H54 (cell line): ENCODE measurements at places on chromosomes 4 and X.

DNA sequence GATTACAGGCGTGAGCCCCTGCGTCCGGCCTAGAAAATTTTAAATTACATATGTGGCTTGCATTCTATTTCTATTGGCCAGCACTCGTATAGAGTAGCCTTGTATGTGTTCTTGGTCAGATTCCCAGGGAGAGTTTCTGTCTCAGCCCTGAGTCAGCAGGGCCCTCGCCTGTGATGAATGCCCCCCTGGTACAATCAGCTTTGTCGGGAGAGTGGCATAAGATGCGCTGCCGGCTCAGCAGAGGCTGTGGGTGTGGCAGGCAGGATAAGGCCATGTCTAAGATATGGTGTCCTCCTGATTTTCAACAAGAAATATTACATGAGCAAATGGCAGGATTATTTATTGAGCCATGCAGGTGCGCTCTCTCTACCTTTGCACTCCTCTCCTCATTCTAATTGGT, 1.6 kb upstream of the REELD1 start:
- DNase-seq: peak; percentile 35

- DNase-seq: no peak
Observed at GRCh38 chr4:29734343-29735213, 985.6 kb upstream of the PCDH7 start.

DNA sequence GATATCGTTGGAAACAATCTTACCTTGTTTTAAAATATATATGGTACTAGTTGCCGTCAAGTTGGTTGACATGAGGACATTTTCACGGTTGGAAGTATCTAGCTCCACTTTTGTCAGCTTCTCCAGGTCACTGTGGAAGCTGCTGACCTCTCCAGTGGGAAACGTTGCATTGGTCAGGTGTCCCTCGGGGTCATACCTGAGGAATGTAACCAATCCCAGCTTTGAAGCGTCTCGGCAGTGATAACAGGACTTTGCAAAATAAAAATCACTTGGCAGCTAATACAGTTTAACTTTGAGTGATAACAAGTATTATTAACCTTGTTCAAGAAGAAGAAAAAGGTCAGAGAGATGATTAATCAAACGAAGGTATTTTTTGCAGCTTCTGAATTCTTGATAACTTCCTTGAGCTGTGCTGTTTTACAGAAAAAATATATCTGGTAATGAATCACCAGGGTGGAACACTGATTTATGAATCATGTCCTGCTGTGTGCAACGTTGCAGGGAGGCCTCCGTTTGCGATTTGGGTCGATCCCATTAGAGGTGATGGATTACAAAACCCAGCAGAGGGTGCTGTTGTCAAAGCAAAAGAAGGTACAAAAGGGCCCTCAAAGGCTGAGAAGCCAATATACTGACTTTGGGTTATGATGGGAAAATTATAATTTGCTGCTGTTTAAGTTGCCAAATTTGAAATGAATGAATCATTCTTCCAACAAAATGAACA, 60.1 kb downstream of the SH2D1A start:
- DNase-seq: peak; percentile 39

DNA sequence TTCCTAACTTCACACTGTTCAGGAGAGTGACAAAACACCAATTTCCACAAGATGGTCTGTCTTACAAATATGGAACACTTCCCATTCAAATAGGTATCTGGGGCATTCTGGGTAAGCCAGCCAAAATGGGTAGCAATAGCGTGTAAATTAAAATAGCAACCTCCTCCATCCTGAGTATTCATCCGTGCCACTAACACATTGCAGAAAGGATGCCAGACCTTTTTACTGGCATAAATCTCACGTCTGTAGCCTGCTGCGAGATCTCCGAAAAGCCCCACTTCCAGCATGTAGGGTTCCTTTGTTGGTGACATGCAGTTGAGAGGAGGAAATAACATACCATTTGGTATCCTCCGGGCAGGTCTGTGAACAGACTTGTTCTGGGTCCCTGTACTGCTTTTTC, 52.7 kb upstream of the RAI2 start:
- no peak for DNase-seq

- no peak for DNase-seq
Observed at GRCh38 chrX:2691543-2692220, 587 bp downstream of the CD99 start.

DNA sequence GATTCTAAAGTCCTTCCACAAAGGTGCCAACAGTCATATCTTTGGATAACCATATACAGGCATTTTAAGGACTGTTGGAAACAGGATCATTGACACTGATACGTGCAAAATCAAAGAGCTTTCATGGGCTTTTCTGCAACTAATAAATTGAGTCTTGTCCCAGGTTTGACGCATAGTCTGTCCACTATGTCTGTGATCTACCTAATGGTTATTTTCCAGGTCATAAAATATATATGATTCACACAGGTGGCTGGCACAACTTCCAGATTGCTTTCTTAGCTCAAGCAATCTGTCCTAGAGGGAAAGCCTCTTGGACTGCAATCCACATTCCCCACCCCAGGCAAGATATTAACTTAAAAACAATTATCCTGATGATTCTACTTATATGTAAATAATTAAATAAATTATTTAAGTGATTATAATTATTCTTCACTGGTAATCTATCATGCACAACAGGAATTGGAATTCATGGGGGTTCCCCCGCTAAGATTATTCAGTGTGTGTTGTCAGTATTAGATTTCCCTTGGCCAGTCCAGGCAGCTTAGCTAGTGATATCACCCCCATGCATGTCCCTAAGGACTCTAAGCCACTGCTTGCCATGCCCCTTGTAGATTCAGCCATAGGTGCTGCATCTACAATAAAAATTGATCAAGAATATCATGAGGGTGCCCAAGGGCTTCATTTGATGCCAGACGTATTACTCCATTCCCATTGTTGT, 97.8 kb downstream of the TLL1 start:
- no peak for DNase-seq

DNA sequence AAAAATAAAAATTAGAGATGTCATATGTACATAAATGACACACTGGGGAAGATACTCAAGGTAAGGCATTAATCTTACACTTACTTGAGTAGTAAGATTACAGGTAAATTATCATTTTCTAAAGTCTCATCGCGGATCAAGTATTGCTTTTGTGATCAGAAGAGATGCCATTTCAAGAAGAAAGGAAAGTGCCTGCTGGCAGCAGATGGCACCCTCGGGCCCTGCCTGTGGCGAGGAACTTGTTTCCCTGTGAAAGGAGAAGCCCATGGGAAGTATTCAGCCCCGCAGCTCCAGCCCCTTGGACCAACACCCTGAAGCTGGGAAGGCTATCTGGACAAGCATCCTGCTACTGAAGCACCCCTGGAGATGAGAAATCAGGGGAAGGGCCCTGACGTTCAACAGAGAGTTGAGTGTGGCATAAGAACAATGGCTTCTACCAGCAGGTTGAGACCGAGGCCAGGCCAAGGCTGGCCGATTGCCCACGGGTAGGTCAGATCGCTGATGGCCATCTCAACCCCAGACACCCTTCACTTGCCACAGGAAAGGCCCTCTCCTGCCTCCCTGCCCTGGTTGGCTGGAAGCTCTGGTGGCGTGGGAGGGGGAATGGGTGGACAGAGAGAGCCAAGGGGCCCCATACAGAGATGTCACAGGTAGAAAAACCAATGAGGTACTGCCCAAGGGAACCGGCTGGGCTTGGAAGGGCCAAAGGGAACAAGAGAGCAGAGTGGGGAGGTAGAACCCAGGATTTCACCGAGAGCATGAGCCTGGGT, 18.8 kb upstream of the MXD4 start:
- DNase-seq: no peak

DNA sequence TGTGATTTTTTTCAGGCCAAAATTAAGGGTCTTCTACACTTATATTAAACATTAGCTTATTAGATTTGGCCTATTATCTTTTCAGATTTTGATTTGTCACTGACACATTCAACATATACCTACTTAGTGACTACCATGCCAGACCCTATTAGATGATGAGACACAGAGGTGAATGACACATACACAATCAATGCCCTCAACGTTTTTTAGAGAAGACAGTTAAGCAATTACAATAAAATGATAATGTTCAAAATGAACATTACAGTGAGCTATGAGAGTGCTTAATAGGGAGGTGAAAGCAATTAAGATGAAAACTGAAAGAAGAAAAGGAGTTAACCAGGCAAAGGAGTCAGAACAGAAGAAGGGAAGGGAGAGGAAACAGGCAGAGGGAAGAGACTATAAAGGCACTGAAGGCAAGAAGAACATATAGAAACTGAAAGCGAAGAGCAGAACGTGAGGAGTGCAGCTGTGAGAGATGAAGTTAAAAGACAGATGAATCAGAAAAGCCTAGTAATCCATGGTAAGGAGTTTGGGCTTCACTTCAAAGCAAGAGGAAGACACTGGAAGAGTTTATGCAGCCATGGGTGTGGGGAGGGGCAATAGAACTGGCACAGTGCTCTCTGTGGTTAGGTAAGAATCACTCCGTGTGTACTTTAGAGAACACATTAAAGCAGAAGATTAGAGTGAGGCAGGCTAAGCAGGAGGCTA, 119.0 kb downstream of the REELD1 start:
- no peak for DNase-seq

- no peak for DNase-seq
Observed at GRCh38 chr4:37967736-37968135, 7.5 kb downstream of the PTTG2 start.

DNA sequence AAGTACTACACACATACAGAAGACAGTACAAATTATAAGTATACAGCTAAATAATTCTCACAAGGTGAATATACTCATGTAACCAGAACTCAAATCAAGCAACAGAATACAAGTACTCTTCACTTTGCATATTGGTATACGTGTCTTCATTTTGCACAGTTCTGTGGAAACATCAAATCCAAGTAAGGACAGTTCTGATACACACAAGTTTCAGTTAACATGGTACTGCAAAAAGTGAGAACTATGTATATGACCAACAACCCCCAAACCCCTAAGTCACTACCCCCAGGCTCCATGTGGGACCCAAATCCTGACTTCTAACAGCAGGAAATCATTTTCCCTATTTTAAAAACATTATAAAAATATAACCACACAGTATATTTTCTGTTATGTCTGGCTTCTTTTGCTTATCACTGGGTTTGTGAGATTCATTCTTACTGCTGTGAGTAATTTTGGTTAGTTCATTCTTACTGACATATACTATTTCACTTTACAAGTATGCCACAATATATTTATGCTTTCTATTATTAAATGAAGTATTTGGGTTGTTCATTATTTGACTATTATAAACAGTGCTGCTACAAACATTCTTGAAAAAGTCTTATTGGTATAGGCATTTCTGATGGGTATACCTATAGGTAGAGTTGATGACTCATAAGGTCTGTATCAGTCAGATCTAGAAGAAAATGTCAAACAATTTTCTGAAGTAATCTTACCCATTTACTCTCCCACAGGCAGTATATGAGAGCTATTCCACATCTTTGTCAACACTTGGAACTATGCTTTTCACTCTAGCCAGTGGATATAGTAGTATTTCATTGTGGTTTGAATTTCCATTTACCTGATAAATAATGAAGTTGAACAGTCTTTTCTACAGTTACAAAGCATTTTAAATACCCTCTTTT, 47.0 kb downstream of the SCLT1 start:
- DNase-seq: no peak

DNA sequence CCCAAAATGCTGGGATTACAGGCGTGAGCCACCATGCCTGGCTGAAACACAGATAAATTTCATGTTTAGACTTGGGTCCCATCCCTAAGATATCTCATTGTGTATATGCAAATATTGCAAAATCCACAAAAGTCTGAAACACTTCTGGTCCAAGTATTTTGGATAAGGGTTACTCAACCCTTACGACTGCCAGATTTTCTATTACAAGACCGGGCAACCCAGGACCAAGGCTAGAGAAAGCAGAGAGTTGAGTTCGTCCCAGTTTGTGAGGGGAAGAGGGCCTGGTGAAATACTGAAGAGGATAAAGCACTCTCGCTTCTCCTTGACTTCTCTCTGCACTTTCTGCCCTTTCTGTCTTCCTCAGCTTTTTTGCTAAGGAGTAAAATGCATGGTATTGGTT, 34.5 kb downstream of the ZFX start:
- DNase-seq: no peak

GRCh38 chr4:25401066-25401465, 24.0 kb downstream of the ANAPC4 start:
- DNase-seq: peak; percentile 13

DNA sequence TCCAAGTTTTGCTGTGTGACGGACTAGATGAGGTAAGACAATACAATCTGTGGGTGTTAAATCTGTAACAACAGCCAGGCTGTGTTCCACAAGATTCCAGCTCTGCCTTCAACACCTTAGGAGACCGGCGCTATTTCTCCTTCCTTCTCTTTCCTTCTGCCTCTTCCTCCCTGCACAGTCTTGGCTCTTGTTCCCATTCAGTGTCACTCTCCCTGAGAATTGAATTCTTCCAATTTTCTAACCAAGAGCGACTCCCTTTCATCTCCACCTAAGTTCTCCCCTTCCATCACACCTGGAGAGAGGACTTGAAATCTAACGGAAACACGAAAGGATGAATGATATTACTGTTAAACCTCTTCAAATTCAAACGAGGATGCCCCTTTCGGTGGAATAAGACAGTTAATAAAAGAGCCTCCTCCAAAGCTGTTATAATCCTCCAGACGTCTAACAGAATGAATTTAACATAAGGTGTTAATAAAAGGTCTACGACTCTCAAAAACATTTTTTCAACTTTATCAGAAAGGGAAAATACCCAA, 2.7 kb downstream of the EPHA5 start:
- DNase-seq: no peak

GRCh38 chr4:5925419-5926200, 32.7 kb upstream of the CRMP1 start:
- no peak for DNase-seq

DNA sequence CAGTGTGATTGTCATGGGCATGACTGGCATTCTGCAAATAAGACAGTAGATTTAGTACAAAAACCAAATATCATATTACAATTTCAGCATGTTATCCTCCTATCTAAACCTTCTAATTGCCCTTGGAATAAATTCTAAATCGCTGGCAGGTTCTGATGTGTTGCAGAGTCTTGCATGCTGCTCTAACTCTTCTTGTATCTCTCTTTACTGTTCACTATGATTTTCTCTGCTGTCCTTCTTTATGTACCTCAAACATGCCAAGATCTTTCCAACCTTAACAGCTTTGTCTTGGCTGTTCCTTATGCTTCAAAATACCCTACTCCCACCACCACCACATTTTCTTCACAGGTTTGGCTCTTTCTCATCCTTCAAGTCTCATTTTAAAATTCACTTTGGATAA, 43.0 kb upstream of the KCNIP4 start:
- no peak for DNase-seq

DNA sequence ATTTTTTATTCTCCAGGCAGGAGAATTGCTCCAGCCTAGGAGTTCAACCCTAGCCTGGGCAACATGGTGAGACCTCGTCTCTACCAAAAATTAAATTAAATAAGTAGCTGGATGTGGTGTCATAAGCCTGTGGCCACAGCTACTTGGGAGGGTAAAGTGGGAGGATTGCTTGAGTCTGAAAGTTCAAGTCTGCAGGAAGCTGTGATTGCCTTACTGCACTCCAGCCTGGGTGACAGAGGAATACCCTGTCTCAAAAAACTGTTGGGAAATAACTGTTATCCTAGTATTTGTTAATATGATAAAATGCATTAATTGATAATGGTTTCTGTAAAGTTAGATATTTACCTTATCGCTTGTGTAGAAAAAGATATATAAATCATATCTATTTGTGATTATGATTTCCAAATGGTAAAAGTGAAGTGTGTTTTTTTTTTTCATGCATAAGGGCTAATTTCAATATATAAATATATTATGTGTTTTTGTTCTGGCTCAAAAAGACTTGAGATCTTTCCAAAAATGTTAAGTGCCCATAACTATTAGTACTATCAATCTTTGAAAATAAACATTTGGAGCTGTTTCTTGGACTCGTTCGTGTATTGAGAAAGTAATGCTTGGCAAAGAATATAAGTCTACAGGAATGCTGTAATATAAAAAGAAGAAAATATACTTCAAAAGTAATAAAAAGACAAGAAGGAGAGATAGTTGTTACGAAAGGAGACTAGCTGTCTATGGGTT, 396.6 kb downstream of the ADGRL3 start:
- no peak for DNase-seq
